ENCODE measurements at places on chromosomes 1 and 21.
A peak's percentile ranks its signal among the peaks of the same experiment; 100 is the strongest.

GRCh38 chr1:109238382-109238781 is 11.0 kb upstream of the CELSR2 start:
- DNase-seq = no peak

GRCh38 chr21:43209575-43210453 is 41.0 kb downstream of the CRYAA start:
- peak; percentile 3 for DNase-seq

- no peak for DNase-seq
Measured at GRCh38 chr1:71565831-71566230, 485.0 kb upstream of the ZRANB2 start.

GRCh38 chr1:246878551-246878950 is 53.2 kb downstream of the AHCTF1 start:
- no peak for DNase-seq

GRCh38 chr1:237393632-237394031 is 351.6 kb downstream of the RYR2 start:
- DNase-seq = no peak

DNA sequence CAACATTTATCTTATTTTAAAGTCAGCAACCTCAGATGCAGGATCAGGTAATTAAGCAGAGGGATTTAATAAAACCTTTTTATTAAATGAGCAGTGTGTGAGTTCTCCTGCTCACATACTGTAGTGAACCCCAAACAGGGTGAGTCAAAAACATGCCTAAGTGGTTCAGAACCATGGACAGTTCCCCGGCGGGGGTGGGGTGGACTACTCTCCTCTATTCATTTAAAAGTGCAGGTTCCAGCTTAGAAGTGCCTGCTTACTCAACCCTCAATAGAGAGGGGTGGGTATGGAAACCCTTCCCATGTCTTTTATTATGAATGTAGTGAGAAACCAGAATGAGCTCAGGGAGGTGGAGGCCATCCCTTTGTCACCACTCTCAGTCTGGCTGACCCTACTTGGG is 397.9 kb downstream of the HHAT start:
- peak; percentile 9 for DNase-seq

DNA sequence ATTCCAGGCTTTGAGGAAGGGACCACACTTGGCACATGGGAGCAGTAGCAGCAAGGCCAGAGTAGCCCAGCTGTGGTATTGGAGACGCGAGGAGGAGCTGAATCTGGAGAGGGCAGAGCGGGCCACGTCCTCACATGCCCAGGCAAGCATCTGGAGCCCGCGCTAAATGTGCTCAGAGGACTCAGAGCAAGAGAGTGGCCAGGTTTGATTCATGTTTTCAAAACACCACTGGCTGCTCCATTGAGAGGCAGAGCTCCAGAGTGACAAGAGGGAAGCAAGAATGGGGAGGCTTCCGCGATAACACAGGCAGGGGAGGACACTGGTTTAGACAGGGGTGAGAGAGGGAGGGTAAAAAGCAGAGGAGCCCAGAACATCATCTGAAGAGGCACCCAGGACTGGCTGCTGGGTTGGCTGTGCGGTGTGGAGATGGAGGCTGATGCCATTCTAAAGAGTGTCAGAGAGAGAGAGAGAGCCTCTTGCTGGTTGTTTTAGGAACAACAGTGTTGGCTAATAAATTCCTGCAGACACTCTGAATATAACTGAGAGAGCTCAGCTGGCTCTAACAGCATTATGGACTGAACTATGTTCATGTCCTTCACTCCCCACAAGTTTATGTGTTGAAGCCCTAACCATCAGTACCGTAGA is 32.3 kb downstream of the RCAN1 start:
- DNase-seq = no peak

DNA sequence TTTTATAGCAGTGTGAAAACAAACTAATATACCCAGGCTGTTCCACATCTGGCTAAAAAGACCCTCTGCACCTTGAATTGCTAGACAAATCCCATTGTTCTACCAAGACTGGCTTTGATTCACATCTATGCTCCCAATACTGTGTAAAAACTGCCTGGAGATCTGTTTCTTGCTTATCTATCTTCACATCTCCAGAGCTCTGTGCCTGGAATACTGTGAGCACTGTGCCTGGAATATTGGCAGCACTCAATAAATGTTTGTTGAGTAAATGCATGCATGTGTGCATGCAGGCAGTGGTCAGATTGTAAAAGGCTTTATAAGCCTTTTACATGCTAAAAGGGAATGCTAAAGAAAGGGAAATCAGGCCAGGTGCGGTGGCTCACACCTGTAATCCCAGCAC is 75.5 kb upstream of the APP start:
- no peak for DNase-seq

GRCh38 chr1:169098380-169098779 is 8.1 kb upstream of the ATP1B1 start:
- DNase-seq = no peak

DNA sequence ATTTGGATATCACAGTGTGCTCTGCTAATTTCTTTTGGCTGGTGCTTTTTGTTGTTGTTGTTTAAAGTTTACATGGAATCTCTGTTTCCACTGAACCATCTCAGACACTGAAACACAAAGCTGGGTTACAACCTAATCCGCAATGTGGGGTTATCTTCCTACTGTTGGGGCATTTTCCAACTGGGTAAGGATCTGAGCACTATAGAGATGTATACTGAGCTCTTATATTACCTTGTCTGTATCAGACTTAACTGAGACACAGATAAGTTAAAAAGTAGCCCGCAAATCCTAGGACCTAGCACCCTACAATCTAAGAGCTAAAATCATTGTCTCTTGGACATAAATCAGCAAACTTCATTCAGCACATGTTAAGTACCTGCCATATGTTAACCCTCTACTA is 169.2 kb downstream of the LTN1 start:
- no peak for DNase-seq

DNA sequence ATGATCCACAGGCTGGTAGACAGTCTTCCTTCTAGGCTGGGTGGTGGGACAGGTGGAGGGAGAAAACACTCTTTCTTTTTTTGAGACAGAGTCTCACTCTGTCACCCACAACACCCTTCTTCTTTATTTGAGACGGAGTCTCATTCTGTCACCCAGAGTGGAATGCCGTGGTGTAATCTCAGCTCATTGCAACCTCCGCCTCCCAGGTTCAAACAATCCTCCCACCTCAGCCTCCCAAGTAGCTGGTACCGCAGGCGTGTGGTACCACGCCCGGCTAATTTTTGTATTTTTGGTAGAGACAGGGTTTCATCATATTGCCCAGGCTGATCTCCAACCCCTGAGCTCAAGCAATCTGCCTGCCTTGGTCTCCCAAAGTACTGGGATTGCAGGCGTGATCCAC is 2.9 kb downstream of the GPR37L1 start:
- no peak for DNase-seq

- no peak for DNase-seq
Measured at GRCh38 chr21:46173573-46173972, 10.7 kb downstream of the SPATC1L start.

- no peak for DNase-seq
Measured at GRCh38 chr1:159930634-159931033, 5.3 kb upstream of the TAGLN2 start.

- DNase-seq = no peak
Measured at GRCh38 chr1:191901651-191902050, 256.6 kb upstream of the RGS18 start.

GRCh38 chr1:222443566-222443965 is 104.3 kb downstream of the HHIPL2 start:
- DNase-seq = no peak

GRCh38 chr1:85815906-85816305 is 107.7 kb upstream of the ZNHIT6 start:
- no peak for DNase-seq

DNA sequence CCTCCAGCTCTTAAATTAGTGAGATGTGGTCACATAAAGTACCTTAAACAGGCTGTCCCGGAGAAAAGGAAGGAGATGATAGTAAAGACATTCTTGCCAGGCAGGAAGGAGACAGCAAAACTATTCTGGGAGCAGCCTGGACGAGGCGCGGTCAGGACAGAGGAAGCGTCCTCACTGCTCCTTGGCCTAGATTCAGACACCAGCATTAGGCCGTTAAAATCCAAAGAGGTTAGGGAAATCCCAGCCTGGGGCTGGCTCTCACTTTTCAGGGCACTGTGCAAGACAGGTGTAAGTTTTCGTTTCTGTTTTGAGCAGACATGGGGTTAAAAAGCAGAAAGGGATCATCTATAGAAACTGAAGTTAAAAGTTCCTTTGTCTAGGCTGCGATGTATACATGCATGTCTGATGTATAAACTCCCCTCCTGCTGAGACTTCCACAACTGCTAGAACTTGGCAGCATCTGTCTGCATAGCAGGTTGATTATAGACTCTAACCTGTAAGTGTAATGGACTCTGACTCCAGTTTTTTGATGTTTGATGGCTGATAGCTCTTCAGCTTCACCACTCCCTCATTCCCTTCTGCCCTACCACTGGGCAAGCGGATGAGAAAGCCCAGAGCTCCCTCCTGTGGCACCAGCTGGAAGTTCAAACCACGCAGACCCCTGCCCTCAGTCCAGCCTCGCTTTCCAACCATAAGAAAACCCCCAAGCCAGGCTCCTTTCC is 21.5 kb downstream of the STPG1 start:
- no peak for DNase-seq

- DNase-seq = no peak
Measured at GRCh38 chr1:53553734-53554509, 94.7 kb downstream of the DMRTB1 start.

GRCh38 chr1:7962636-7963377 is 1.3 kb downstream of the PARK7 start:
- DNase-seq = no peak

All from tibial nerve (tissue), 4 donors.